NCI-H2029 treated with DMSO at 0.1 percent for 48 hours (cell line): ENCODE measurements at places on chromosomes 2 and 18.

DNA sequence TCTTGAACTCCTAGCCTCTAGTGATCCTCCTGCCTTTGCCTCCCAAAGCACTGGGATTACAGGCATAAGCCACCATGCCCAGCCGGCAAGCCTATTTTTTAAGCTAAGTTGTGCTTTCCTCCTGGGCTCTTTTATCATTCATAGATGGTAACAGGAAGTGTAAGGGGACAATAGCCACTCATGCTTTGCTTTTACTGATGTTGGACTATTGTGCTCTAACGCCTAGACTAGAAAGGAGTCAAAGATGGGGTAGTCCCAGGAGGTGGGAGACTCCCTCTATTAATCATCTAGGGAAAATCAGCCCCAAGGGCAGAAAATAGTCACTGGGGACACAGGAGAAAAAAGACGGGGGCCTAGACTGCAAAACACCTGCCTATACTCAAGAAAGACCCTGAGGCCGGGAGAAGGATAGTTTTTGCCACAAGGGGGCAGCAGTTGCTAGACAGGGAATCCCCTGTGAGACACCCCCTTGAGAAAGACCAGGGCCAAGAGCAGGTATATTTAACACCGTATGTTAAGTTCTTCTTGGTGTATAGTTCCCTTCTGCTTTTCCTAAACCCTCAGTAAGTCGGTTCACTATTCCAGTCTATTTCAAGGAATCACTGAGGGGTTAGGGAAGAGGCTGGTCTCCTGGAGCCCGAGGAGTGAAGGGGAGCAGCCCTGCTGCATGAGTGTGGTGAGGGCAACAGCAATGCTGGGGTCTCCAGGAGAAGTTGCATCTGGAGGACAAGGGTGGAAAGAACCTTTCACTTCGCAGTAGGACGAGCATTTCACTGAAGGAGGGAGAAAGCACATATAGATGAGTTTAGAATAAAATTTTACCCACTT lies 2.1 kb upstream of the CXCR1 start:
- DNase-seq = peak; percentile 3

GRCh38 chr18:67483952-67484351 lies 32.6 kb downstream of the DSEL start:
- no peak for DNase-seq

- DNase-seq = no peak
These were observed 9.6 kb downstream of the SERPINB8 start for GRCh38 chr18:63979409-63979920.

DNA sequence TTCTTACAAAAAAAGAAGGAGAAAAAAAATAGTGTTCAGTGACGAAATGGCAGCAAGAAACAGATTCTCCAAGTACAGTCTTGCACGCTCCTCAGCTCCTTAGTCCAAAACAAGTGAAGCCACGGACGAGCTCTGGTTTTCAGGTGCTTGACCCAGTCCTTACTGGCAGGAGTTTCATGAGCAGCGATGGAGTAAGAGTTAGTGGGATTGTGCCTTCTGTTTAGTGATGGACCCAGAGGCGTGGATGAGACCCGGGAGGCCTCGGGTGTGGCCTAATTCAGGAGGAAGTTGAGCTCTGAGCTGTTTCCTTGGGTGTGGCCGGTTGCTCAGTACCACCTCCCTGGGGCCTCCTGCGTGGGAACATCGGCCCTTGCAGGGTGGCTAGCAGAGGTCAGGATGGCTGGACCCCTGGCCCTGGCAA lies 52.0 kb downstream of the KIF5C start:
- DNase-seq = no peak

- no peak for DNase-seq
These were observed 22.0 kb downstream of the IL1RL2 start for GRCh38 chr2:102208774-102209173.

DNA sequence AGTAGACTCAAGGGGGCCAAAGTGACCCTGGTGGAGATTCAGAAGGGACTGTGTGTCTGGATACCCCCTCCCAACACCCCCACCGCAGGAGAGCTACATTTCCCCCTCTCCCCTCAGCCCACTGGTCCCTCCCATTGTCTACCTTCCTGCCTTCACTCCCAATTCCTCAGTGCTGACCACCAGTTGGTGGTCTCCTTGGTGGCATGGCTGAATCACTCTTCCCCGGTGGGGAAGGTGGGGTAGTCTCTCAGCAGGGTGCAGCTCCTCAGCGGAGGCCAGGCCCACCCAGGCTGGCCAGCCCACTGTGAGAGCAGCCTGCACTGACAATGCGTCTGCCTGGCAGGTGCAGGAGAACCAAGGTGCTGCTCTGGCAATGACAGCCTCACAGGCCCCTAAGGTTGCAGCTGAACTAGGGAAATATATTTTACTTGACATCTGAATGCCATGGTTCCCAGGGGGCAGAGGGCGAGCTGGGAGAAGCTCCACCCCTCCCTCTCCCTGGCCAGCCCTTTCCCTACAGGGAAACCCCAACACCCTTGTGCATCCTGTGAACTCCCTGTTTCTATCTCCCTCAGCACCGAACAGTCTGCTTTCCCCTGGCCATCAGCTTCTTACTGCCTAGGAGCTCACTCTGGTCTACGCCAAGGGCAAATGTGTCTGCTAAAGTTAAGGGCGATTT lies 62.6 kb upstream of the PAX8 start:
- no peak for DNase-seq

GRCh38 chr2:208872591-208872990 lies 466.0 kb downstream of the PTH2R start:
- DNase-seq = no peak

GRCh38 chr2:162113776-162114168 lies 38.3 kb downstream of the GCG start:
- no peak for DNase-seq

DNA sequence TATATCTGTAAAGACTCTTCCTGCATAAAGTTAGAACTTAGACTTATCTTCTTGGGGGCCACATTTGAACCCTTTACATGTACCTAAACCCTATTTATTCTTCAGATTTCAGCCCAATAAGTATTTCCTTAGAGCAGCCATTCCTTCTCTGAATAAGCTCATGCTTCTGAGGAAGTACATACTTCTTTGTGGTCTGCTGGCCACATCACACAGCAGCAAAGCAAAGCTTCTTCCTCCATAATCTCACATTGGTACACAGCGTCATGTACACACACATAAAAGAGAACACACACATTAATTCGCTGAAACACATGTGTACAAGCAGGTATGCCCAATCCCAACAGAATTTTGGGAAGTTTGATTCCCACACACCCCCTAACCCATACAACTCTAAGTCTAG lies 331.0 kb downstream of the CDH2 start:
- DNase-seq = no peak

DNA sequence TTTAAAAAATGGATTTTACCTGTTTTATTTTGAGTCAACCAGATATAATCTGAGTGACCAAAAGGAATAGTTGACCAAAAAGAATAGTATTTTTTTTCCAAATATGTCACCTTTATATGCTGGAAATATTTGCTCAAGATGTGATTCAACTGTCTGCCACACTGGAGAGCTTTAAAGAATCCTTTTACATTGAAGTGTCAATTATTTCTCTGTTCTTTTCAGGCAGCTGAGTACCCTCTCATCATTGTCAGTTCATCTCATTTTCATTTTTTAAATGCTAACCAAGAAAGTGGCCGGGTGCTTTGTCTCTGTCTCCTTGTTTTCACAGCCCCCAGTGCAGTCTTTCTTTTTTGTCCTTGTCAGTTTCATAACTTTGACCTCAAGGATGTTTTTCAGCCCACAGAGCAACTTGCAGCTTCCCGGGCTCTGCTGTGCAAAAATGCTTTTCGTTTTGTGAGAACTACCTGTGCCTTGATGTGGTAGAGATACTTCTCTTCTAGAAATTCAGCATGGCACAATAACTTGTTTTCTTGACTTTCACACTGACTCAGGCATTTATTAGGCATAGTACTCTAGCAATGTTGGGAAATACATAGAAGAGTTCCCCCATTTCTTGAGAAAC lies 23.4 kb upstream of the CERS6 start:
- DNase-seq = no peak

DNA sequence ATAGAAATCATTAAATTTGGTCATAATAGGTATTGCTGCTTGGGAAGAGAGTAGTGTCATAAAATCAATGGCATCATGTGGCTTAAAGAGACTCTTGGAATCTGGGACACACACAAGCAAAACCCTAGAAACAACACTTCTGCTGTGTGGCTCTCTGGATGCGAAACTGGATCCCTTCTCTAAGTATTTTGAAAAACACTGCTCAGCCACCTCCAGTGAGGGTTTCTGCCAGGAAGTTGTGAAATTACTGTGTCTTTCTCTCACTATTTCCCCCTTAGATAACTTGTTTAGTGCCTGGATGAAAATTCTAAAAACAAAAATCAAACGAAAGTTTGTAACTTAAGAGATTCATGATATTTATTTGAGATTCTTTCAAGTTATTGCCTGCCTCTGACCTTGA lies 163.8 kb downstream of the RHBDD1 start:
- no peak for DNase-seq

DNA sequence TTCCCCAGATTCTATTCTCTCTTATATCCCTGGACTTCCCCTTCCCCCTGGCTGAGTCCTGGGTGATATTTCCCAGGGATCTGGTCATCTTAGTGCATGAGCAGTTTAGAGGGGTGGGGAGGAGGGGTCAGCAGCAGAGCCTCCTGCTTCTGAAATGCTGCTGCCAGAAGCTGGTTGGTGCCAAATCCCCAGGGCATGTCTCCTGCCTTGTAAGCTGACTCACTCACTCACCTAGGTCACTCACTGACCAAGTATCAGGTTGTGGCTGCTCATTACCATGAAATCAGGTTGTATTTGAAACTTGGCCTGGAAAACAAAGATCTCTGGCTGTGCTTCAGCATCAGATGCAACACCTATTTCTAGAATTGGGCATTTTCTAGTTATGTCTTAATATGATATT lies 14.3 kb downstream of the GPR39 start:
- DNase-seq = no peak

DNA sequence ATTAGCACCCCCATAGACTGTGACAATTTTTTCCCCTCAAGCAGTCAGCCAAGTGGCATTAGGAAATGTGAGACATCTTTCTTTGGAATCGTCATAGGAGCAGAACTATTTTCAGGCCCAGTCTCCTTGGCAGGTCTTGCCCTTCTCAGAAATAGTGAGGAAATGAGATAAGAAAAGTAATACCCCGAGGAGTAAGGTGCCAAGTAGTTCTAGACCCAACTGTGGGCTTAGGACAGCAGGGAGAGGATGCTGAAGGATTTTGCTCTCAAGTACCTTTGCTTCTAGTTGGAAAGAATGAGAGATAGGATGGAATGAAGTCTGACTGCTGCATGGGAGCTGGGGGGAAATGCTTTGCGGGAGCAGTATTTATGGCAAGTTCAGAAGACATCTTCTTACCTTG lies 31.8 kb downstream of the PRKCE start:
- no peak for DNase-seq

GRCh38 chr2:38690499-38691420 lies 24.8 kb downstream of the GALM start:
- DNase-seq = no peak

DNA sequence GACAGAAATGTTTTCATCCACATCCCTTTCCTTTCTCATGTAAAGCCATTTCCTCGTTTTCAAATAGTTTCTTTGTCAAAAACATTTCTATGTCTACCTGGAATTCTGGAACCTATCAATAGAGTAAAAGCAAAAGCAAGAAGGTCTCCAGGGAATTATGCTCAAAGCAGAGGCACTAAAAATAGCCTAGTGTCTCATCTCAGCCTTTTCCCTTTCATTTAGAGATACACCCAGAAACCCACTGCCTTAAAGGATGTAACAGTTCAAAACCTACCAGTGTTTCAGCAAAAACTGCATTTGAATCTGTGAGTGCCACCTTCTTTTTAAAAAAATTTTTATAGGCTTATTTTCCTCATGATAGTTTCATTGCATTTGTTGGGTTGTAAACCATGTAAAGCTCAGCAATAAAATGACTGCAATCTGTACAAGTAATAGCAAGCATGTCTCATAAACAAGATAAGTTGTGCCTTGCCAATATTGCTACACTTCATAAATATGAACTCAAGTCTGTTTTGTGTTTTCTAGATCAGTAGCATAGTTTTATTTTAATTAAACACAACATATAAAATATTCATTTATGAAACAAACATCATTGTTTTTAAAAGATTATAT lies 927.3 kb upstream of the ACVR2A start:
- DNase-seq = no peak

GRCh38 chr2:131577812-131578211 lies 50.1 kb downstream of the CCDC74A start:
- no peak for DNase-seq

GRCh38 chr2:44672431-44672830 lies 269.1 kb upstream of the SIX3 start:
- DNase-seq = no peak

- DNase-seq = no peak
These were observed 628 bp upstream of the CAPG start for GRCh38 chr2:85410584-85411404.

DNA sequence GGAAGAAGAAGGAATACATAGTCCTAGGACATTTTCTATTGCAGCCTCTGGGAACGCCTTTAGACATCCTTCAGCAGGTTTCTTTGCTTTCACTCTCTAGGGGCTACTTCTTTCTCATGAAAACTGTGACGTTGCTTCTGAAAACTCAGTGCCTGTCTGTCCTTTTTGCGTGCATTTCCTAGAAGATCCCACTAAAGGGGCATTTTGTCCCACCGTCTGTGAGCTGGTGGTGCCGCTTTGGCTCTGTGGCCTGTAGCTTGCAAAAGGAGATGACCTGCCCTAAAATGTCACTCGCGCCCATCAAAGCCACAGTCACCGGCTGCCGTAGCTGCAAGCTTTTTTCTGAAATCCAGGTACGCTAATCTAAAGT lies 579 bp downstream of the STAT4 start:
- no peak for DNase-seq

GRCh38 chr2:219634171-219634940 lies 6.9 kb downstream of the SLC4A3 start:
- no peak for DNase-seq

- DNase-seq = no peak
These were observed 224.0 kb upstream of the LINC00305 start for GRCh38 chr18:64372850-64373249.

GRCh38 chr18:54950221-54950620 lies 9.0 kb downstream of the CCDC68 start:
- DNase-seq = peak; percentile 19

- DNase-seq = no peak
These were observed 95.3 kb downstream of the TMEM247 start for GRCh38 chr2:46574457-46575355.

DNA sequence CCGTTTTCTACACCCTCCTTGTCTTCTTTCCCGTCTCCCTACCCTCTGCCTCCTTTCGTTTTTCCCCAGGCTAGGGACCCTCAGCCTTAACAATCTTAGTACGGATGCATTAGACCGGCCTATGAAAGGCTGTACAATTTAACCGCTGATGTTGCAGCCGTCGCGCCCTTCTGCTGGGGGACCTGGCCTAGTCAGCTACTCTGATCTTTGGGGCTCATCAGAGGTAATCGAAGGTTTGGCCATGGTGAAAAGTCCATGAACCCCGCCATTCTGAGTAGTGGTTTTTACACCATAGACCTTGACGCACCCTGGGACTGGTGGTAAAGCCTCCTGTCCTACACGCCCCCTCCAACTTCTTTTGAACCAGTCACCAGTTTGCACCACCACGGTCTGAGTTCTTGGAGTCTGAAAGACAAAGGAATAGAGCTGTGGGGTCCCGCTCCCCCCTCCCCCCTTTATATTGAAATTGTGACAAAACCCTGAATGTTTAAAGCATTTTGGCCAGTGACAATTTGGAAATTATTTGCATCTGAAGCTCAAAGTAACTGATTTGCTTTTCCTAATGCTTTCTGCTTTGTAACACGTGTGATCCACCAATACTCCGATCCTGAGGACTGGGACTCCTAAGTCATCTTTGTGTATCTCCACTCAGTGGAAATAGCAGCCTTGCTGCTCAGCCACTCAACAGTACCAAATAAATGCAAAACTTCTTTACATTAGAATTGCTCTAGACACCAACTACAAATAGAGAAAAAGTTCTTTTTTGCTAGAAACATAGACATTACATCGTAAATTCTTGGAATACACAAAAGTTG lies 642 bp upstream of the SRSF7 start:
- DNase-seq = no peak
